ENCODE measurements at places on chromosomes 3 and 15.

DNA sequence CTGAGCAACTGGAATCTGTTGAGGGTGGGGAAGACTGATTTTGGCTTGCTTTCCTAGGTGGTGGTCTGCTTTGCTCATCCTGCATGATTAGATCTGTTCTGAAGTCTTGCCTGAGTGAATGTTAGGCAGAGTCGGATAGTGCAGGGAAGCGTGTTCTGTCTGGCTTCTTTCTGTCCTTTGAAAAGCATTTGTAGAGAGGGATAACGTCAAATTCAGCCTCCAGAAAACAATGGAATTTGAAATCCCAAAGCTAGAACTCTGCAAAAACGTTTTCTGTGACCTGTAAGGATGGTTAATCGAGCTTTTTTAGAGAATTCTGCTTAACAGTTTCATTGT, 1.4 kb downstream of the GLCE start:
- DNase-seq, result no peak

GRCh38 chr3:124492824-124493223, 237.4 kb upstream of the UMPS start:
- DNase-seq, result no peak

- no peak for DNase-seq
Measured at GRCh38 chr3:65927576-65927975, 111.1 kb downstream of the MAGI1 start.

- no peak for DNase-seq
Measured at GRCh38 chr3:39639344-39640236, 169.8 kb upstream of the MYRIP start.

- DNase-seq, result no peak
Measured at GRCh38 chr3:23546181-23546580, 259.6 kb upstream of the UBE2E1 start.

DNA sequence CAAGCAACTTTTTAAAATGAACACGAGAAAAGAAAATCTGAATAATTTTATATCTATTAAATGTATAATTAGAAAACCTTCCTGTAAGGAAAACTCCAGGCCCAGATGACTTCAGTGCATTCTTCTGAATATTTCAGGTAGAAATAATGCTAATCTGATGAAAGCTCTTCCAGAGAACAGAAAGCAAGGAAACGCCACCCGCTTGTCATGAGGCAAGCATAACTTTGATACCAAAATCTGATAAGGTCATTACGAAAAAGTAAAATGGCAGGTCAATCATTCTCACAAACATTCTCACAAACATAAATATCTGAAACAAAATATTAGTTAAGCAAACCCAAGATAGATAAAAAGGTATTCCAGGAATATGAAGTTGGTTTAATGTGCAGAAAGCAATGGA, 60.6 kb upstream of the PCSK6 start:
- DNase-seq, result no peak

GRCh38 chr15:48002767-48003166, 118.0 kb upstream of the SLC24A5 start:
- no peak for DNase-seq

DNA sequence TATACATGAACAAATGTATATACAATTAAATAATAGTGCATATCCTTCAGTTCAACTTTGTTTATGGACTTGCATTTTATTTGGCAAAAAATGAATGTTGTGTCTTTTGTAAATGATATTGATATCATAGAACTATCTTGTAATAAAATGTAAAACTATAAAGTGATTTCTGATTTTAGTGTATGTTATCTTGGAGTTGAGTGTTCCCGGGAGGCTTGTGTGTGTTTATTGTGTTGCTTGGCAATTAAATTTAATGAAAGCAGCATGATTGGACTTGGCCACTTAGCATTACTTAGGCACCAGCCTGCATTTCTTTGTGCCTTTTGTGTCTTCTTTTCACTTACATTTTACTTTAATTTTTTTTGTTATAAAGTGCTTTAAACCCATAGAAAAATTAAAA, 10.6 kb downstream of the ARHGEF26 start:
- DNase-seq, result no peak

- DNase-seq, result no peak
Measured at GRCh38 chr3:111746772-111747171, 112.3 kb upstream of the PHLDB2 start.

DNA sequence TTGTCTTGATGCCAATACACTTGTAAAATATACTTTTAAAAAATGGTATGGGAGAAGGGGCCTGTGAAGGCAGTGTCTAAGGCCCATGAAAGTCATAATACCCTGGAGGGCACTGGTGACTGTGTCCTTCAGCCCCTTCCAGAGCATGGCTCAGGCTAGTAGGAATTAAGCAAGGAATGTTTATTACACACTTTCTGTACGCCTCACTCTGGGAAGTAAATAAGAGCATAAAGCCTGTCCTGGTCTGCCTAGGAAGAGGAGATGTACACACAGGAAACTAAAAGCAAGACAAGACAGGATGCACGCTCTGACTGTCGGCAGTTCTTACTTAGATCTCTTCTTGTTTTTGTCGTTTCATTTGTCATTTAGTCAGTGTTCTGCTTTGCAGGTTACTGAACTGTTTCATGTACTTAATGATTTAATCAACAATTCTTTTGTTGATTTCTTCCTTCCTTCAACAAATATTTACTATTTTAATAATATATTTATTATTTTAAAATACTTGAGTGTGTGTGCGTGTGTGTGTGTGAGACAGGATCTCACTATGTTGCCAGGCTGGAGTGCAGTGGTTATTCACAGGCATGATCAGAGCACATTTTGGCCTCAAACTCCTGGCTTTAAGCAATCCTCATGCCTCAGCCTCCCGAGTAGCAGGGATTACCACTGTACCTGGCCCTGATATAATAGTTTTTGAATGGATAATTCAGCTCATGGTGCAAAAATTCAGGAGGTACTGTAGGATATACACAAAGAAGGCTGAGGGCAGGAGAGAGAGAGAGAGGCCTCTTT, 9.0 kb upstream of the SMAD6 start:
- DNase-seq, result no peak

GRCh38 chr3:181610973-181611265, 100.8 kb upstream of the SOX2 start:
- DNase-seq, result no peak

- peak; percentile 60 for DNase-seq
Measured at GRCh38 chr15:101068961-101069653, 149.9 kb downstream of the LRRK1 start.

DNA sequence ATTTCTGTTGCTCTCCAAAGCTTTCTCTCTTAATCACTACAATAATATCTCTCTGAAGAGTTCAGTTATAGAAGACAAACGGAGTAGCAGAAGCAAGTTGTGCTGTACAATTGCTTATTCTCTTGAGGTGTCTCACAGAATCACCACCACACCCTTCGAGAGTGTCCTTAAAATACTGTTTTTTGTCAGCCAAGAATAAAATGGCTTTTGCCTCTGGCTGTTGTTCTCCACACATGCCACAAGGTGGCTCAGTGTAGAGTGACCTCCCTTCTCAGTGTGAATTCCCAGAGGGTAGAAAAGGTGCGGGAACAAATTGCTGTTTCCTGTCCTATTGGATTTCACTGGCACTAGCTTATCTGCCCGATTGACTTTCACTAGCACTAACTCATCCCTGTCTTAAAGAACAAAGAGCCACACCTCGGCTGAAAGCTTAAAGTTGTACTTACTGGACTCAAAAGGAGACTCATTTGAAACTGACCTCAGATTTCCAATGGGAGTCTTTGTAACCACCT, 134.2 kb upstream of the SATB1 start:
- DNase-seq, result peak; percentile 22

- peak; percentile 5 for DNase-seq
Measured at GRCh38 chr3:60536420-60536819, 714.8 kb downstream of the FHIT start.

GRCh38 chr3:192351441-192351840, 375.9 kb downstream of the FGF12 start:
- DNase-seq, result no peak

DNA sequence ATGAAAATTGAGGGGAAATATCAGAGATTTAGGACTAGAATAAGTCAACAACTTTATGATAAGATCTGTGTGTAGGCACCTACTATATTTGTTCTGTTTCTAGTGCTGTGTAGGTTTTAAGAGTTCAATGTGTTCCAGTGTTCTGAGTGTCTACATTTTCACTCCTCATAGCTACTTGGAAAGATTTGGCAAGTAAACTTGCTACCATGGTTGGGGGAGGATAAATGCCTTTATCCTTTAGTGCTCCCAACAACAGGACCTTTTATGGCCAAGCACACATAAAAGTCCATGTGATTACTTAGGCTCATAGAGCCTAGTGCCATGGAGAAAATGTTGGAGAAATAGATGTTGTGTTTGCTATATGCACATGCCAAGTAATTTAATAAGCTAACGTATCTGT, 64.0 kb downstream of the LYSMD4 start:
- DNase-seq, result no peak

- no peak for DNase-seq
Measured at GRCh38 chr3:37787153-37787867, 74.4 kb upstream of the CTDSPL start.

DNA sequence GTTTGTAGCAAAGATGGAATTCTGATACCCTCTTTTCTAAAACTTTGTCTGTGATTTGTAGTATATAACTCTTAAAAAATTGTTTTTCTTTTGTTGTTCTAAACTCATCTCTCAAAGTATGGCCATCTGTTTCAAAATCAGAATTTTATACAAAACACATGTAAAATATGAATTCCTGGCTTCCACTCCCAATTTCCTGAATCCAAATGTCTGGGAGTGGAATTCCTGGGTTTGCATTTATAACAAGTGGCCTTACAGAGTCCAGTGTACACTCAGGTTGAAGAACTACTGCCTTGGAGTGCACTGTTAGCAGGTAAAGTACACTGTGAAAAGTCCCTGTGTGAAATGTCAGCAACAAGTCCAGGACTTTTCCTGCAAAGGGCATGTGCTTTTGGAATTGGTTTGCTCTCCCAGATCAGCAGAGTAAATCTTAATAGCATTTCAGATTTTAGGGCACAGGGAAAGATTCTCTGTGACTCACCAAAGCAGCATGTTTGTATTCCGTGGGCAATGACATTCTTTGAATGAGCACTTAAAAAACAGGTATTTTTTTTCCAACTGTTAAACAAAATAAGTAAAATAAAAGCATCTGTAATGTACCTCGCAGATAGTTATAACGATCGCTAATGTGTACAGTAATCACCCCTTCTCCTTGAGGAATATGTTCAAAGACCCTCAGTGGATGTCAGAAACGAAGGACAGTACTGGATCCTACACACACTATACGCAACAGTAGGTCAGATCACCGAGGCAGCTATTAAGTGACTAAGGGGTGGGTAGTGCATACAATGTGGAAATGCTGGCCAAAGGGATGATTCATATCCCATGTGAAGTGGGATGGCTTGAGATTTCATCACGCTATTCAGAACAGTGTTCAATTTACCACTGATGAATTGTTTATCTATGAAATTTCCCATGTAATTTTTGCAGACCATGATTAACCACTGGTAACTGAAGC, 2.0 kb upstream of the CLDN16 start:
- DNase-seq, result no peak

DNA sequence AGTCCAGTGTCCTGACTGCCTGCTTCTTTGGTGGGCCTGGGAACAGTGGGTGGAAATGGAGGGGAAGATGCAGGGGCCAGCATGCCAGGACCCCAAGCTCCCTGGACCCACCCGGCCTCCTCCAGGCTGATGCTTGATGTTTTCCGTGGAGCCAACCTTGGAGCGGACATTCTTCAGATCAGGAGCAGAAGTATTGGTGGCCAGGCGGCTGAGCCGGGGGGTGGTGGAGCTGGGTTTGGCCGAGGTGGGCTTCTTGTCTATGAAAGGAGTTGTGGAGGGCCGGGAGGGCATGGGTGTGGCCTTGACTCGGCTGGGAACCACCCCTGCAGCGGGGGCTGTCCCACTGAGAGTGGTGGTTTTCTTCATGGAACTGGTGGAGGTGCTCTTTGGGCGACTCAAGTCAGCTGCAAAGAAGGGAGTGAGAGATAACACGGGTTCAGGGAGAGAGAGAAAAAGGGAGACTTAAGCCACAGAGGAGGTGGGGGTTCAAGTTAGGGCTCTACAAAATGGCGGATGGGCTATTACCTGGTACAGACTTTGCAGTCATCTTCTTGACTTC, 67.8 kb downstream of the DHX30 start:
- no peak for DNase-seq

DNA sequence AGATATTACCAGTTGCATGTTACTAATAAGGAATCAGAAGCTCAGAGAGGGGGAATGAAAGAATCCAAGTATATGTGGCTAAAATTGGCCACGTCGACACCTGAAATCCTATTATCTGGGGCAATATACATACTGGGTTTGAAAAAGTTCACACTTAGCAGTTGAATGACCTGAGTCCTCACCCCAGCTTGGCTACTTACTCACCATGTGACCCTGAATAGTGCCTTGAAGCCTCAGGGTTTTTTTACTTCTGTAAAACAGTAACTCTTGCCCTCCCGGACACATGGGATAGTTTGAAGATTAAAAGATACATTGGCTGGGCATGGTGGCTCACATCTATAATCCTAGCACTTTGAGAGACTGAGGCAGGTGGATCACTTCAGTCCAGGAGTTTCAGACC, 342.2 kb upstream of the TPRG1 start:
- DNase-seq, result no peak

GRCh38 chr3:141152801-141153678, 78.6 kb upstream of the PXYLP1 start:
- DNase-seq, result no peak

DNA sequence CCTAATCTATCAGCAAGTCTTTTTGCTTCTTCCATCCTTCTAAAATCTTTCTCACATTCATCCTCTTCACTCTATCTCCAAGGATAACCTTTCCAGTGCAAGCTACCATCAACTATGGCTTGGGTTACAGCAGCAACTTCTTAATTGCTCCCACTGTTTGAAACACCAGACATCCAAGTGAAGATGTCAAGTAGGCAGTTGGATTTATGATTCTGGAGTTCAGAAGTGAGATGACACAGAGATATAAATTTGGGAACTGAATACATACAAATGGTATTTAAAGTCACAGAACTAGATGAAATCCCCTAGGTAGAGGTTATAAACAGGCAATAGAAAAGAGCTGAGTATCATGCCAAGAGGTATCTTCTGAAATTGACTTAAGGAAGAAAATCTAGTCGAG, 3.7 kb downstream of the UBR1 start:
- DNase-seq, result no peak

GRCh38 chr3:13014755-13015285, 58.4 kb downstream of the IQSEC1 start:
- no peak for DNase-seq

DNA sequence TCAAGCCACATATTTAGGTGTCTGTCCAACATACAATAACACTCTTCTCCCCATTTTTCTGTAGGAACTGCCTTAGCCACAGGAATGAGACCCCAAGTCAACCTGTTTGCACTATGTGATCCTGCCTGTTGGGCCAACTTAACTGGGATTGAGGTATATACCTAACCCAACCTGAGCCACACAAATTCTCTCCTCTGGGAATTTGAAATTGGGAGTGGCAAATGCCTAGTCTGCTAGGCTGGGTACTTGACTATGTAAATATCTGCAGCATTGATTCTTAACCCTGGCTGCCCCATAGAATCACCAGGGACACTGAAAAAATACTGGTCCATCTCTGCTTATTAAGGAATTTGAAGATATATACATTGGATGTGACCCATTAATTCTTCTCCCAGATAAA, 35.2 kb upstream of the TNIK start:
- DNase-seq, result no peak

- no peak for DNase-seq
Measured at GRCh38 chr3:123941121-123941520, 19.9 kb downstream of the CCDC14 start.
